ENCODE measurements at places on chromosomes 6 and 20.

DNA sequence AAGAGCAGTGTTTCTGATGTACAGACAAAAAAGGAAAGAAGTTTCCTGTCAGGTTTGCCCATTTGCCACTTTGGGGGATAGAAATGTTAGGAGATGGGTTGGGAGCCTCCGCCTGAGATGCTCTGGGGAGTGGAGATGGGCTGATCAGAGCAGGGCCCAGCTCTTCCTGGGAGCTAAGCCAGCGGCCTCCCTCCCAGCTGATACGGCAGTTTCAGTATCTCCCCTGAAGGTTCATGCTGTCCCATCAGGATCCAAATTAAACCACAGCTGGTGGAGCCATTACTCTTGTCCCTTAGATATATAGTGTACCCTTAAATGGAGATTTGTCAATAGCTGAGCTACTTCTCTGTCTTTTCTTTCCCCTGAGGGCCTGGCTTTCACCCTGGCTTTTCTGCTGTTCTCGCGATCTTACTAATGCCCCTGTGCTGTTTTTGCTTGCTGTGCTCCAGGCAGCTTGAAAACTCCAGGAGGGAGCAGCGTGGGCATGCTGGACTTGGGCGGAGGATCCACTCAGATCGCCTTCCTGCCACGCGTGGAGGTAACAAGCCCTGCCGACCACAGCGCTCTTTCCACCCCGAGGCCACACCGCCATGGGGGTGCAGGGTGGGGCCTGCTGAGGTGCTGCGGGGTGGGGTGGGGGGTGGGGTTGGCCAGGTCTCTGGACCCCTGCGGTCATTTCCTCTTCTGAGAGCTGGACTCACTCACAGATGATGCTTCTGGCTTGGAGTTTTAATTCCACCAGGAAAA is 20.9 kb downstream of the ENTPD6 start:
- no peak for DNase-seq

- DNase-seq, result no peak
Observed at GRCh38 chr20:2252419-2252997, 43.3 kb upstream of the TGM3 start.

DNA sequence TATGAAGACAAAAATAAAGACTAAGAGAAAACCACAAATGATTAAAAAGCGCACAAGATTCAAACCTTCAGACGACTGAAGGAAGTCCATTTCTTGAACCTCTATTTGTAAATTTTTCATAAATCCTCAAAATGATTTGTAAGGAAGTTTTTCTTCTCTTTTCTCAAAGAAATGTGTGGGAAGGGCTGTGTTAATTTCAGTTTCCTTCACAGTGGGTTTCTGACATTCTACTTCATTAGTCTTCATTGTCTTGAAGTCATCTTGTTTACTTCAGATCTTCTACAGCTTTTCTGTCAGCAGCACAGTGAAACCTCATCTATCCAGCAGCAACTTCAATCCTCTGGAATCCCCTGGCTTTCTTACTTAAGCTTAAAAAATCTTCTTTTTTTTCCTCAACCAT is 87.6 kb upstream of the MYLIP start:
- DNase-seq, result no peak

GRCh38 chr20:5660346-5660745 is 89.9 kb upstream of the SHLD1 start:
- DNase-seq, result no peak

GRCh38 chr6:73372516-73372915 is 2.8 kb upstream of the OOEP start:
- no peak for DNase-seq

GRCh38 chr6:72984981-72985665 is 240.2 kb downstream of the KHDC1L start:
- DNase-seq, result no peak

- DNase-seq, result no peak
Observed at GRCh38 chr6:158058171-158058651, 76.5 kb downstream of the SYNJ2 start.

- DNase-seq, result no peak
Observed at GRCh38 chr6:3758842-3759144, 7.3 kb upstream of the PXDC1 start.

DNA sequence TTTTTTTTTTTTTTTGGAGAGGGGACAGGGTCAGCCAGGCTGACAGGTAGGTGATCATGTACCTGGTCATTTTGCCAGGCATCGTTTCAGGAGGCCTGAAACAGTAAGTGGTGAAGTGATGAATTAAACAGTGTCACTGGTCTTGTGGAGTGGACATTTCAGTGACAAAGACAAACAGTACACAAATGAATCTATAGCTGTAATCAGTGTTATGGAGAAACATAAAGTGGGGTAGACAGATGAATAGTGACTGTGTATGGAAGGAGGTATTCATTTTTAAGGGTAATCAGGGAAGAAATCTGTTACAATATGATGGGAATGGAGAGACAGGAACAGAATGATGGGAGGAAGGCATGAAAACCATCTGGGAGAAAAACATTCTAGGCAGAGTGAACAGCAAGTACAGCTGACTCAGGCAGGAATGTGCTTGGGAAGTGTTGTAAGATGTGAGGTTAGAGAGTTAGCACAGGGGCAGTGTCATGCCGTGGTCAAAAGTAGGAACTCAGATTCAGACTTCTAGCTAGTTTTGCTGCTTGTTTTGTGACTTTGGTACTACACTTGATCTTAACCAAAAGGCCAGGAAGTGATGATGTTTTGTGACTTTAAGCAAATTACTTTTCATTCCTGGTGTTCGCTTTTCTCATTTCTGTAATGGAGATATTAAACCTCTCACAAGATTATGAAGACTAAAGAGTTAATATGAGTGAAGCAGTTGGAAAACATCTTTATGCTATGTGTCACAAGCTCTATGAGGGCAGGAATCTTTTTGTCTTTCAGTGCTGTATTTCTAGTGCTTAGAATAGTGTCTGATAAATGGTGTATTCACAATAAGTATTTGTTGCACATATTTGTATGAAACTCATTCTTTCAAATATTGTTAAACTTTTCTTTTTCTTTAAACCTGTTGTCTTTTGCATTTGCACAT is 43.4 kb downstream of the QKI start:
- DNase-seq, result no peak
